ENCODE measurements at places on chromosomes 1 and 21.

DNA sequence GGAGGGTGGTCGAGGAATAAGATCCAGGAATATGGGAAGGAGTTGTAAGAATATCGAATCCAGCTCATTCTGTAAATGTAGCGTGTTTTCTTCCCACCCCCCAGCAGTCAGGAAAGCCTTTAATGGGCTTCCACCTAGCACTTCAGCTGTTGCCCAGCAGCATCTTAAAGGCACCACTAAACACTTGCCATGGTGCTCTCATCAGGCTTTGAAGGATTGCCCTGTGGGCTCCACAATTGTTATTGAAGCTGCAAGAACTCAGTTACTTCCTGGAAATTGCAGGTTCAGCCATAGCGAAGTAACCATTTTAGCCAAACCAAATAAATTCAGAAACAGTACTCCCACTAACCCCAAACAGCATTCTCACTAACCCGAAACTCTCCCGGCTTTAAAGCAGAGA, 511.2 kb downstream of the PLPP3 start:
- no peak for DNase-seq

DNA sequence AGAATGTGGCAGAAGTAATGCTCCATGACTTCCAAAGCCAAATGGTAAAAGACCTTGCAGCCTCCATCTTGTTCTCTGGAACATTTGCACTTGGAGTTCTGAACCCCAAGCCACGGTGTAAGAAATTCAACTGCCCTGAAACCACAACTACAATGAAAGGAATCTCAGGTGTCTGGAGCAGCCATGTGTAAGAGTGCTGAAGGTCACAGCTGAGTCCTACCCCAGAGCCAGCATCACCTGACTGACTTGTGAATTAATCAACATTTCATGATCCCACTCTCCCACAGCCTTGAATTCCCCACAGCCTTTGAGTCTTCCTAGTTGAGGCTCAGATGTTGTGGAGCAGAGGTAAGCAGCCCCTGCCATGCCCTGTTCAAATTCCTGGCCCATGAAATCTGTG, 192.8 kb upstream of the CAMK1G start:
- DNase-seq, result no peak

DNA sequence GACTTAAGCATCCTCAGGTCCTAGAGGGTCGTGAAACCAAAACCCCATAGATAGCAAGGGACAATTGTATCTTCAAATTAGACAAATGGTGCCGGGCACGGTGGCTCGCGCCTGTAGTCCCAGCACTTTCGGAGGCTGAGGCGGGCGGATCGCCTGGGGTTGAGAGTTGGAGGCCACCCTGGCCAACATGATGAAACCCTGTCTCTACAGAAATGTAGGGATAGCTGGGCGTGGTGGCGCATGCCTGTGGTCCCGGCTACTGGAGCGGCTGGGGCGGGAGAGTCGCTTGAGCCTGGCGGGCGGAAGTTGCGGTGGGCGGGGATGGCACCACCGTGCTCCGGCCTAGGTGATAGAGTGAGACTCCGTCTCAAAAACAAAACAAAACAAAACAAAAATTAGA, 780.6 kb downstream of the BRINP3 start:
- no peak for DNase-seq

DNA sequence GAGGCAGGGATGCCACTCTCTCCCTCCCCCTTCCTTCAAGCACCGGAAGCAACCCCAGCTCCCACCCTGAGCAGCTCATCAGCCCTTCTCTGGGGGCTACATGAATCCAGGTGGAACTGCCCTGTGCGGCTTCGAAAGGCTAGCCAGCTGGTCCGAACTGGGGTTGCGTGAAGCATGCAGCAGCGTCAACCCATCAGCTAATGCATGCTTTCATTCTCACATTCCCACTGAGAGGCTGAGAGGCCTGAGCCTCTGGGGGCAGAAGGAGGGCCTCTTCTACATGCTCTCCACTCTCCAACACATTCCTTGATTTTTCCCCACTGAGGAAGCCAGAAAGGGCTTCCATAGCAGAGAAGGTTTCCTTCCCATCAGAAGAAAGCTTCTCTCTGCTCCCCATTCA, 5.6 kb downstream of the RXRG start:
- DNase-seq, result no peak

GRCh38 chr1:163927493-163927892, 605.7 kb downstream of the NUF2 start:
- no peak for DNase-seq

DNA sequence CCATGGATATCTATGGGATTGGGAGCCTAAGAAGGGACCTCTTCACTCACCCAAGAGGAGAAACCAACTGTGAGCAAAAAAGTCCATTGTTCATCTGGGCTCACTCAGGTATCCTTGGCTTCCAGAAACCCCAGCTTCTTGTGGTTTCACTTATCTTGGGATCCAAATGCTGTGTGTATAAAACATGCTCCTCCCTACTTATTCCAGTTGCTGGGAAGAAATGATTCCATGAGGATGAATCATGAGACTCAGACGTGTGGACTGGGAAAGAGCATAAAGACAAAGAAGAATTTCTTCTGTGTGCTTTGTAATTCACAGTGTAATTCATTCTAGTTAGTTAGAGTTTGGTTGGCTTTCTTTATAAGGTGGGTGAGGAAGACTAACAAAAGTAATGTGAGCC, 283.7 kb downstream of the ZNF648 start:
- peak; percentile 47 for DNase-seq

GRCh38 chr1:12369258-12369657, 139.4 kb downstream of the VPS13D start:
- no peak for DNase-seq

GRCh38 chr21:42781971-42782722, 97.2 kb downstream of the WDR4 start:
- no peak for DNase-seq

DNA sequence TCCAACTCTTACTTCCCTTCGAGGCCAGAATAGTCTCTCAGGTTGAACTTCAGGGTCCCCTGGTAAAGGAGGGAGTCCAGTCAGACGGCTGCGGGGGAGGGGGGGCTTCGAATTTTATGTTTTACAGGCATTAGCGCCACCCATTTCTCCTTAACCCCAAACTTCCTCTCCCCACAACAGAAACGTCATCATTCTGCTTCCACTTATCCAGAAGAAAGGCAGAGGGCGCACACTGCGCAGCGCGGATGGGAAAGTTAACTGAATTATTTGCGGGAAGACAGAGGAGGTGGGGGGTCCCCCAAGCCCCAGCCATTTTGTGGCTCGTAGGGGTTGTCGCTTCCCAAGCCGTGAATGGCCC, 529 bp upstream of the PRMT2 start:
- peak; percentile 50 for DNase-seq

- DNase-seq, result no peak
Observed at GRCh38 chr1:51907079-51907702, 28.7 kb upstream of the NRDC start.

DNA sequence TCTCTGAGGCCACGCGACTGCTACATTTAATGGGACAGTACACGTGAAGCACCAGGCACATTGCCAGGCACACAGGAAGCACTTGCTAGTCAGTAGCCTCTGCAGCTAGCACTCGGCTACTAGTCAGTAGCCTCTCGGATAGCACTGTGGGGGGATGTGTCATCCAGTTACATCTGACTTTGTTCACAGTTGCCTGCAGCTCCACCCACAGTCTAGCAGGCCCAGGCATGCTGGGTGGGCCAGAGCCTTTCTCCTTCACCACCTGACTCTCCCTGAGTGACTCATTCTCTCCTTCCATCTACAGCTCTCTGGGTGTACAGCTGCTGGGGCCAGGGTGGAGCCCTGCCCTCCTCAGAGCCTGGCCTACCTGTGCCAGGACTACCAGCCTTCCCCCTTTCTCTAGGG, 51.5 kb downstream of the PTPRF start:
- DNase-seq, result peak; percentile 94

GRCh38 chr1:167676205-167676915, 45.4 kb upstream of the MPZL1 start:
- DNase-seq, result no peak

- DNase-seq, result no peak
Observed at GRCh38 chr21:31520561-31521098, 138.9 kb upstream of the SOD1 start.

DNA sequence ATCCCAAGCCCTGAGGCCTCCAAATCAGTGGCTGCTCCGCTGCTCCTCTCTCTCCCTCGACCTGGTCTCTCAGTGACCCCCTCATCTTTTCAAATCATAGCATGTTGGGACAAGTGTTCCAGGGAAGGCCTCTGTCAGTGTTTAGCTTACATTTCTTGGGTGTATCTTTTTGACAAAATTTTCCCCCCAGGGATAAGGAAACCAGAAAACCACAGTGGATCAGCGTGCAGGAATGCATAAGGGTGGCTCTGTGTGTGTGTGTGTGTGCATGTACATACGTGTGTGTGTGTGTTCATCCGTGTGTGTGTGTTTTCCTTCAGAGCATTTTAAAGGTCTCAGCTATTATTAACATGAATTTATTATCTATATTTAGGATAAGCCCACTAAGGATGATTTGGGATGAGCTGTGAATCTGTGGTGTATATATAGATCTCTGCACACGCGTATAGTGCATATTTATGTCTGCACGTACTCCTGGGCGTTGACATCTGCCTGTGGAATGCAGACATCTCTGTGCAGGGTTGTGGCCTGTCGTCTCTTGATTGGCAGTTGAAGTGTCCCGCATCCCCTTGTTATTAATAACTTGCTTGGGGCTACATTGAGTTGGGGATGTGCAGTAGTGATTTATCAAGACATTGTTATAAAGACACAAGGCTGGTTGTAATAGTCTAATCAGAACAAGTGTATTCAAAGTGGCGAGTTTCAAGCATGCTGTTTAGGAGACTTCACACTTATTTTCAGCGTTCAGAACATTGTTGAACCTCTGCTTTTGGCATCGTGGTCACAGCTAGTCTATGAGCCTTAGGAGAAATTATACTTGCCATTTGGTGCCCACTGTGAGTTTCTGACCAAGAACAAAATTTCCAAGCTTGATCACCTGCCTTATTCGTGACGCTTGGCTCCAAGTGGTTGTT, 55.6 kb downstream of the GALNT2 start:
- no peak for DNase-seq

- no peak for DNase-seq
Observed at GRCh38 chr1:25684216-25684965, 67.8 kb downstream of the MAN1C1 start.

DNA sequence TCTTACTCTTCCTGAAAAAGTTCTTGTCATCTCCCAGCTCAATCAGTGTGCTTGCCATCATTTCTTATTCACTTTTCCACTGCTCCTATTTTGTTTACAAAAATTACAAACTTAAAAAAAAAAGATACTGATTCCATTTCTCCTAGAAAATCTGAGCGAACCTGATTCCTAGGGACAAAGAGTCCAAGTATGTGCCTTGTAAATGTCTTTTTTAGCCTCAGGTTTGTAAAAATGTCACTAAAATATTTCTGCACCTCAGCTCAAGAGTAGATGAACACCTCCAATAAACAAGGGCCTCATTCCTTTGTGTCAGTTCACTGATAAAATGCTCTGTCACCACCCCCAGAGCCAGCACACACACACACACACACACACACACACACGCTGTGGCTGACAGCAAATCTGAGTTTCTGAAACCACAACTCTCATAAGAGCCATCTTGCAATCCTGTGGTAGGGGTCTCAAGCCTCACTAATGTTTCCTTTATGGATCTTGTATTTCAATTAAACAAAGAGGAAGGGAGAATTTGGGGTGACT, 299.2 kb downstream of the PBX1 start:
- DNase-seq, result no peak

DNA sequence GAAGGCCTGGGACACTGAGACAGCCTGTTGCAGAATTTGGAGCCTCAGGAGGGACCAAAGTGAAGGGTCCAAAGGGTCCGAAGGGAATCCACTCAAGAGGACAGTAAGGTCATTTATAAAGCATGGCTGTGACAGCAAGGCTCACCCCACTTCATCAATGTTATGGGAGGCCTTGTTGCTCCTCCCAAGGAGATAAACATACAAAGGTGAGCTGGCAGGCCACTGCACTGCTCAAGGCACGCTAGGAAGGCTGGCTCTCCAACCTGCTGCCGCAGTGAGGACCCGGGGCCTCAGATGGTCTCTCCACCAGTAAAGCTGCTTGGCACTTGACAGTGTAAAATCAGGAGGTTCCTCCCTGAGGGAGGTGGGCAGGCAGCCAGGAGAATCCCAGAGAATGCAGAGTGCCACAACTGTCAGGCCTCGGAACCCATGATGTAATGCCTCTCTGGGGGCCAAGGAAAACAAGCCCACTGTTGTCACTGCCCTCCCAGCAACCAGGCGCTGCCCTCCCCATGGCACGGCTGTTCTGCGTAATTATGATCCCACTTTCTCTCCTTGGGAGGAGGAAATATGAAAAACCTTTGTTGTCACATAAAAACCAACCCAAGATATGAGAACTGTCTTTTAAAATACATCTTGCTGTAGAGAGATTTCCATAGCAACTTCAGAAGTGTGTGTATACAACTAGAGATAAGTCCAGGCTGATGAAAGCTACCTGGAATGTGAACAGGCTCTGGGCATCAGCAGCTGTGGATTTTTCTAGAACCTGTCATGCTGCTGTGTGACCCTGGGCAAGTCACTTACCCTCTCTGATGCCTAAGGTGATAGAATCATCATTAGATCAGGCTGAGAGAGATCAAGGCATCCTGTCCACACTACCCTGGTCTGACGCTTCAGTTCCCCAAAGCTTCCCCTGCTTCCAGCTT, 102.5 kb downstream of the KCNN3 start:
- no peak for DNase-seq

- DNase-seq, result no peak
Observed at GRCh38 chr1:198860371-198860770, 221.5 kb downstream of the PTPRC start.

- no peak for DNase-seq
Observed at GRCh38 chr1:212461916-212462660, 29.4 kb downstream of the NENF start.
